ENCODE measurements at places on chromosomes 11 and 22.

DNA sequence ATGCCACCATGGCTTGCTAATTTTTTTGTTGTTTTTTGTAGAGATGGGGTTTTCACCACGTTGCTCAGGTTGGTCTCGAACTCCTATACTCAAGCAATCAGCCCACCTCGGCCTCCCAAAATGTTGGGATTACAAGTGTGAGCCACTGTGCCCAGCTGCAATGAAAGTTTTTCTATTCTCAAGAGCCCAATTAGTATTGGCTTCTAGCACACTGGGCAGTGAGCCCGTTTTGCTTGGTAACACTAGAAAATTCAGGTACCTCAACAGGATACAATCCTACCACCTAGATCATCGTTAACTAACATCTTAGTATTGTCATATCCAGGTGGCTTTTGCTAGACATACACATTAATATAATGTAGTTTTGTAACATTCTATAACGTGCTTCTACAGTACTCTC is 19.0 kb downstream of the SEC14L3 start:
- DNase-seq: no peak

DNA sequence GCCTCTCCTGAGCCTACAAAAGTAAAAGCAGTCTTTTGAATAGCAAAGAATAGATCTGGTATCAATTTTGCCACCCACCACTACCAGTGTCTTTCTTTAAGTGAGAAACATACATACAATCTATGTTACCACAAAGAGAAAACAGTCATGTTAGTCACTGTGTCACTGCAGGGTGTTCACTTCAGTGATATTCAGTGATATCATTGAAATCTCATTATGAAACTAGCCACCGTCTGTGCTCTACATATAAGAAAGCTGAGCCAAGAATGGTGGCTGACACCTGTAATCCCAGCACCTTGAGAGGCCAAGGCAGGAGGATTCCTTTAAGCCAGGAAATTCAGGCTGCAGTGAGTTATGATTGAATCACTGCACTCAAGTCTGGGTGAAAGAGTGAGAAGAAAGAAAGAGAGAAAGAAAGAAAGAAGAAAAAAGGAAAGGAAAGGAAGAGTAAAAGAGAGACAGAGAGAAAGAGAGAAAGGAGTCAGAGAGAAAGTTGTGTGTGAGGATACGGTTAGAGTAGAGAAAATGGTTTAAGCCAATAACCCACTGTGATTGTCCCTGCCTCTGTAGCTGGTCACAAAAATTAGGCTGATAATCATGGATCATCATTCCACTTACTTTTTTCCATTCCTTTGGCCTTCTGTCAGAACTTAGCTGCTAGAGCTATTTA is 847.1 kb downstream of the FAM181B start:
- no peak for DNase-seq

- DNase-seq: no peak
These were observed 4.0 kb downstream of the APOL4 start for GRCh38 chr22:36197514-36198146.

DNA sequence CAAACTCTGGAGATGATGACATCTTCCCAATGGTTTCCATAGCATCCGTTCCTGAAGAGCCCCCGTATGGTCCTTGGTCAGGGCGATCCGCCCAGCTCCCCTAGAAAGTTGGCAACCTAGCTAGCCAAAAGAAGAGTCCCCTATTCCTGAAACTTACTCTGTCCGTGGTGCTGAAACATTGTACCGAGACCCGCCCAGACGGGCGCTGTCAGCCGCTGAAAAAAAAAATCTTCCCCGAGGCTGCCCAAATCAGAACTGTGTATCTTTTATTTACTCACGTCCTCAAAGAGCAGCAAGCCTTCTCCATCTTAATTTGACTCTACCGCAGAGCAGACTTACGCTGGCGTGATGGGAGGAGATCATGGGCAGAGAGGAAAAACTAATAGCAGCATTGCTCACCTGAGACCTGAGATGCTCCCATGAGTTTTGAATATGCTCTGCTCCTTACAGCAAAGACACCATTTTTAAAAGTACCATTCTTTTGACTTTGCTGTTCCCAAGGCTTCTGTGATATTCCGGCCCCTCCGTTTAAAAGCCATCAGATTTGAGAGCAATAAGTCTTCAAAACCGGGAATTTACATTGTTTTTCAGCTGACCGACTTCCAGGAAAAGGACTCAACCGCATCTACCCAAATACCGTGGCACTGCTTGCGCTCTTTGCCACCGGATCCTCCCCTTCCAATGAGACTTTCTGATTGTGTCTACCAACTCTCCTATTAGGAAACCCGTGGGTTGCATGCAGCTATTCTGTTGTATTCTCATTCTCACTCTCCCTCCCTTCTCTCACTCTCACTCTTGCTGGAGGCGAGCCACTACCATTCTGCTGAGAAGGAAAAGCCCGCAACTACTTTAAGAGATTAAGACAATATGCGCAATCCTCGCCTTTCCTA is at the start of gene SLC17A6:
Gene SLC17A6 (plus strand): TSS at position 786 of the 890 bp plus-strand sequence. CDS start 153 bp downstream, outside the sequence.
- DNase-seq: peak; percentile 0

- no peak for DNase-seq
These were observed 3.4 kb upstream of the IGLL5 start for GRCh38 chr22:22884010-22884887.
